ENCODE measurements at places on chromosomes 5 and 9.

DNA sequence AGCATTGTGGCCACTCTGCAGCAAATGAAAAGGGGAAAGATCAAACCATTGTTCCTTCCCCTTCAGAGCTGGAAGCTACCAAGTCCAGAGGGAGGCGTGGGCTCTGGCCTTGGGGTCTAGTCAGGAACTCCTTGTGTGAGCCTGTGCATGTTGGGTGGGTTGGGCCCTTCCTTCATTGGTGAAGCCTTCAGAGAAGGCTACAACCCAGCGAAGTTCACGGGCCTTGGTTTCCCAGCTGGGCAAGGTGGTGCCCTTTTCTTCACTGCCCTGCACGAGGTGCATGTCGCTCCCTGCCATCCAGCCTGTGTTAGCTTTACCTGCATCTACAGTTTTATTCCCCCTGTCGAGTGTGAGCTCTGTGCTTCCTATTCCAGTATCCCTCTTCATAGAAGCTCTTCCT lies 84.7 kb downstream of the ZNF618 start:
- no peak for DNase-seq

DNA sequence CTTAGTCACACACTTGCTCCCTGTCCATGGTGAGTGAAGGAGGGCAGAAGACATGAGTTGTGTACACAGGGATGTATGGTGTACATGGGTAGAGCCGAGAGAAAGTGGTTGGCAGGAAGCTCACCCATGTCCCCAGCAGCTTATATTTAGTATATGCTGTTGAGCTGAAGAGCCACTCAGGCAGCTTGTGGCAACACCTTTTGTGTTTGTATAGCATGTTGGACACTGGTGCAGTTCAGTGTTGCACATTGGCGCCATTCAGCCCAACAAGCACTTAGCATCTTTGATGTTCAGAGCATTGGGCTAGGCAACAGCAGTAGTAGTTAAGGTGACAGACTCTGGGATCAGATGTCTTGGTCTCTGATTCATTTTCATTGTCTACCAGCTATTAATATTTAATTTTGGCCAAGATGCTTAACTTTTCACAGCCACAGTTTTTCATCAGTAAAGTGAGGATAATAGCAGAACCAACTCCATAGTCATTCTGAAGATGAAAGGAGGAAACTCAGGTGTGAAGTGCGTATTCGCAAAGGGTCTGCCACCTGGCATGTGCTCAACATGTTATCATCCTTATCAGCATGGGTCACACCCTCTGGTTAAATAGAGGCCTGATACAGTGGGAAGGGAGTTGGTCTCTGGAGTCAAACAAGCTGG lies 184.8 kb downstream of the NR3C1 start:
- DNase-seq: no peak

DNA sequence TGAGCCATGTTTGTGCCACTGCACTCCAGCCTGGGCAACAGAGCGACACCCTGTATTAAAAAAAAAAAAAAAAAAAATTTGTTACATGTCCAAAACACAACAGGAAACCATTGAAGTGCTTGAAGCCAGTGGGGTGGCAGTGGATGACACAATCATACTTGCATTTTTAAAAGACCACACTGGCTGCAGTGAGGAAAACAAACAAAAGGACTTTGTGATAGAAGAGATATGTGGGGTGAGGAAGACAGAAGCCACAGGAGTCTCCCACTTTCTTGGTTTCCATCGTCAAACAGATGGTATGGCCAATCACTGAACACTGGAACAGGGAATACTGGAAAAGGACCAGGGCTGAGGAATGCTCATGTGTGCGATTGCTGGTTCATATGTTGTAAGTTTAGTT lies 20.9 kb upstream of the COMMD10 start:
- DNase-seq: no peak

DNA sequence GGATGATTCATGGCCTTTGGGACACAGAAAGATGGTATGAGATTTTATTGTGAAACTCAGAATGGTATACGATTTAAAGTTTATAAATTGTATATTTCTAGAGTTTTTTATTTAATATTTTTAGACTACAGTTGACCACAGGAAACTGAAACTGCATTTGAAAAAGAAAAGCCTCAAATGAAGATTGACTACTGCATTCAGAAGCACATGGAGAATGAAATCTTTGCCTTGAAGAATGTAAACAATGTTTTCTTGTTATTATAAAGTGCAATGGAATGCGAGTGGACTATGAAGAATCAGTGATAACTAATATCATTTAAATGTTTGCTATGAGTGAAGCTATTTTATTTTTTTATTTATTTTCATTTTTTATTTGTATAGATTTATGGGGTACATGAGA lies 169.1 kb upstream of the CDH18 start:
- no peak for DNase-seq

GRCh38 chr9:109901201-109901600 lies 121.2 kb downstream of the PALM2AKAP2 start:
- DNase-seq: no peak

GRCh38 chr9:27991221-27991620 lies 417.9 kb upstream of the C9orf72 start:
- DNase-seq: no peak

DNA sequence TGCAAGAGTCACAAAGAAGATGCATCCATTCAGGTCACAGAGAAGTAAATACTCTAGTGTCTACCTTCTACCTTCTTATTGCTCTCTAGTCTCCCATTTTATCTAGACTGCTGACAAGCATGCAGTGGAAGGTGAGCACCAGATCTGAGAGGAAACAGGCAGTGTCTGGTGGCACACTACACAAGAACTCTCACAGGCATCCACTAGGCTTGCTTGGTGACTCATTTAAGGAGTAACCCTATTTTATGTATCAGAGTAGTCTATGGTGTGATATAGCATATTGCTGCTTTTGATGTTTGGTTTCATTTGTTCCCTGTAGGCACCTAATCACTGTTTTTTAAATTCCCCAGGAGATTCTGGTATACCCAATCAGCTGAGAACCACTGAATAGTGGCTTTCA lies 1.6 kb upstream of the THBS4 start:
- DNase-seq: no peak

DNA sequence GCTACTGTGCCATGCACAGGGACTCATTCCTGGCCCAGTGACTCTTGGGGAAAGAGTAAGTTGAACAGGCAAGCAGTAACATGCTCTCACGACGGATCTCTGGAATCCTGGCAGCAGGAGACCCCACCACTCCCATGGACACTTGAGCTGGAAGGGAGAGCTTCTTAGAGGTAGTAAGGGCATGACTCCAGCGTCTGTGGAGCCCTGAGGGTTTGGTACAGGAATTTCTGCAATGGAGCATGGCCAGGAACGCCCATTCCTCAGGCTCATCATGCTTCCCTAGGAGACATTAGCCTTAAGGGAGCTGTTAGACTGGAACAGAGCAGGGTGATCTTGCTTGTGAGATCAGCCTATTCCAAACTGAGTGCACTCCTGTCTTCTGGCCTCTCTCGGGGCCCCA lies 212.9 kb downstream of the MAT2B start:
- no peak for DNase-seq

- no peak for DNase-seq
Measured at GRCh38 chr9:385818-386398, 171.2 kb downstream of the DOCK8 start.

DNA sequence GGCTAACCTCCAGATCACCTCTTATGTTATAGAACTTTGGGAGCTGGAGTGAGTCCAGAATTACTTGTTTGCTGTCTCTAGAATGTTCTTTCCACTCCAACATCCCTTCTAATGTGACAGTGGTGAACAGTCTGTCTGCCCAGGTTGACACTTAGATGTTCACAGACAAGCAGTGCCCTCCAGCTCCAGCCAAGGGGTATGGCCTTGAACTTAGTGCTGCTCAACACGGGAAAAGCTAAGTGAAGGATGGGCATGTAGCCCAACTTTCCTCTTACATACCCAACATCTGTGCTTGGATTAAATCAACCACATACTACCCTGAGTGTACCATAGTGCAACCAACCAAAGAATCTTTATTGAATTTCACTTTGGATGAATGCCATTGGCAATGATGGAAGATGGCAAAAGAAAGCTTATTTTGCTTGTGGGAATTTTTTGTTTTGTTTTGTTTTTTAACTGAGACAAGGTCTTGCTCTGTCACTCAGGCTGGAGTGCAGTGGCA lies 201.2 kb downstream of the NXNL2 start:
- no peak for DNase-seq

- DNase-seq: no peak
Measured at GRCh38 chr5:130278136-130278535, 373.9 kb downstream of the CHSY3 start.

DNA sequence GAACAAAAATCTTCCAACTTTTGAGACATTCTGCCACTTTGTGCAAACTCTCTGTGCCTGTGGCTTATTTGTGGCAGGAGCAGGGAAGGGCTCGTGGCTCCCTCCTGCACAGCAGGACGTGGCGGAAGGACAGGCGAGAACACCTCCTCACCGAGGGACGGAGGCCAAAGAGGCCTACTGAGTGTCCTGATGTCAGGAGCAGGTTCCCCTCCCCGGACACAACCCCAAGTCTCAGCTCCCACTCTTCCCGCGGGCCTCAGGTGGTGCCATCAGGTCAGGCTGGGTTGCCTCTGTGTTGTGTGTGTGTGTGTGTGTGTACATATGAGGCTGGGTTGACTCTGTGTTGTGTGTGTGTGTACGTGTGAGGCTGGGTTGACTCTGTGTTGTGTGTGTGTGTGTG lies 136.8 kb upstream of the LPCAT1 start:
- DNase-seq: no peak

DNA sequence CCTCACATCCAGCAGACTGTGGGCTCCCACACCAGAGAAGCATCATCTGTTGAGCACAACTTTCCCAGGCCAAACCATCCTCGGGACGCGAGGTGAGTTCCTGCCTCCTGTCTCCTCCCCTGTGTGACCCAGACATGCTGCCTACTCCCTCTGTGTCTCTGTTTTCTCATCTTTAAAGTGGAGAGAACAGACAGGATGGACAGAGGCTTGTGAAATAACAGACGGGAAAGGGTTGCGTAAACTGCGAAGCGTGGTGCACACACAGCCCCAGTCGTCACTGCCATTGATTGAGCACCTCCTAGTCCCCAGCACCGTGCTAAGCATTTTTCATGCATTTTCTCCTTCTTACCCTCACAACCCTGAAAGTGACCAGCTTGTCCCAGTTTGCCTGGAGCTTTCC lies 52.1 kb upstream of the LMX1B start:
- no peak for DNase-seq

DNA sequence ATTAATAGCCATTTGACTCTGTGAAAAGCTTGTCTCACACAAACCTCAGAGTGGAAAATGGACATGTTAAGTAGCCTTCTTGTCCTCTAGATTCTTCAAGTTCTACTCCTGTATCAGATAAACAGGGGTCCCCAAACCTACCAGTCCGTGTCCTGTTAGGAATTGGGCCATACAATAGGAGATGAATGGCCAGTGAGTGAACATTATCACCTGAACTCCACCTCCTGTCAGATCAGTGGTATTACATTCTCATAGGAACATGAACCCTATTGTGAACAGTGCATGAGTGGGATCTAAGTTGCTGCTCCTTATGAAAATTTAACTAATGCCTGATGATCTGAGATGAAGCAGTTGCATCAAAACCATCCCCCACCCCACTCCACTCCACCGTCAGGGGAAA lies 136.3 kb downstream of the TMEM232 start:
- no peak for DNase-seq

Measured in stimulated activated CD4-positive, alpha-beta T cell treated with anti-CD3 and anti-CD28 coated beads, Interleukin-1b, Interleukin-23, amount 100 ng/mL, for 1 hour (primary cell).